ENCODE measurements at places on chromosomes 2 and 18.
A peak's percentile ranks its signal among the peaks of the same experiment; 100 is the strongest.

DNA sequence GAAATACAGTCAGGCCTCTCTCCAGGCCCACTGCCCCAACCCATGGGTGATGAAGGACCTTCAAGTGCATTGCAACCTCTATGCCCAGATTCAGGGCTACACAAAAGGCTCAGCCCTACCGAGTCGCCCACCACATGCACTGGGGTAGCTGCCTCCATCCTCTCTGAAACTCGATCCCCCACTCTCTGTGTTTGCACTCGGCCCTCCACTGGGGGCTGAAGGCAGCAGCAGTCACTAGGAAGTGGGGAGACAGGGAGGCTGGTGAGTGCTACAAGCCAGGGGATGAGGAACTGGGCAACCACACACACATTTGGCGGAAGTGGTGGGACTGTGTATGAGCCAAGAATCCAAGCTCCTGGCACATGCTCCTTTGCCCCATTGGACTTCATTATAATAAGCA, 94.6 kb downstream of the CERS6 start:
- no peak overlapping the region for H3K4me3 ChIP-seq
- no peaks in the 10 kb centered on the region for H3K27me3 ChIP-seq
- peaks cover 22% of the 10 kb centered on the region for H3K36me3 ChIP-seq

DNA sequence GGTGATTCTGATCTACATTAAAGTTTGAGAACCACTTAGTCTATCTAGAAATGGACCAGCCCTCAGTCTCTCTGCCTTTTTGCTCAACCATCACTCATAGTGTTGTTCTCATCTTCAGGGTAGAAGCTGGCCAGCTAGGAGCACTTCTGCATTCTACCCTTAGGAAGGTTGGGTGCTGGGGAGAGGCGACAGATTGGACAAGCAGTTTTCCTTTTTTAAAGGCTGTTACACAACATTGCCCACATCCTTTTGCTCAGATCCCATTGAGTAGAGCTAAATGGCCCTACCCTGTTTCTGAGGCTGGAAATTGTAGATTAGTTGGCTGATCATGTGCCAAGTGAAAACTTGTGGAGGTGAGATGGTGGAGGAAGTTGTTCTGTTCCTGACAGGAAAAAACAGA, 35.6 kb downstream of the OSBPL6 start:
- H3K27me3 ChIP-seq: peaks cover 1% of the 10 kb centered on the region
- H3K4me3 ChIP-seq: no peak overlapping the region
- no peak for DNase-seq
- H3K4me1 ChIP-seq: no peaks in the 10 kb centered on the region
- H3K27ac ChIP-seq: no peak overlapping the region

- H3K4me3 ChIP-seq: no peak overlapping the region
- no peak overlapping the region for H3K27ac ChIP-seq
- peaks cover 8% of the 10 kb centered on the region for H3K4me1 ChIP-seq
- H3K27me3 ChIP-seq: no peaks in the 10 kb centered on the region
- DNase-seq: peak; percentile 46
- no peaks in the 10 kb centered on the region for H3K36me3 ChIP-seq
These were observed 117.6 kb downstream of the CAMKMT start for GRCh38 chr2:44479127-44479887.

DNA sequence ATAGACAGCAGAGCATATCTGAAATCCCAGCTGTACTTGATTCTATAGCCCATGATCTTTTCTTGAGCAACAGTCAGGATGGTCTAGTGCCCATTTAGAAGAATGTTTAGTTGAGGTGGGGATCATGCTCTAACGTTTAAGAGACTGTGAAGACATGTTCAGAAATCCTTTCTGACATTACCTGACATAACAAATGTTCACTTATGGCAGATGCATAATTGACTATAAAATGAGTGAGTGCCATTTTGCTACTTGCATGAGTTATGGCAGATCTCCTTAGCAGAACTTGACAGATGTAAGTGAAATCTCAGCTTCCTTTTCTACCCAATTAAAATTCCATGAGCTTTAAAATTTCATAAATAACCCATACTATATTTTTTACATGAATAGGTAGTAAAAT, 209.5 kb upstream of the MMADHC start:
- no peaks in the 10 kb centered on the region for H3K4me1 ChIP-seq
- H3K36me3 ChIP-seq: no peaks in the 10 kb centered on the region
- no peak overlapping the region for H3K4me3 ChIP-seq
- no peak for DNase-seq
- H3K27ac ChIP-seq: no peak overlapping the region

- no peaks in the 10 kb centered on the region for H3K27me3 ChIP-seq
- no peak overlapping the region for H3K27ac ChIP-seq
- no peak overlapping the region for H3K4me3 ChIP-seq
These were observed 44.6 kb downstream of the TOGARAM2 start for GRCh38 chr2:29025711-29026110.

- H3K4me1 ChIP-seq: no peaks in the 10 kb centered on the region
- no peak for DNase-seq
- H3K27ac ChIP-seq: no peak overlapping the region
- no peaks in the 10 kb centered on the region for H3K27me3 ChIP-seq
These were observed 98.5 kb downstream of the CCDC141 start for GRCh38 chr2:178951266-178952006.

GRCh38 chr2:10722252-10722825, 909 bp downstream of the ATP6V1C2 start:
- H3K27me3 ChIP-seq: peaks cover 40% of the 10 kb centered on the region
- peaks cover 5% of the 10 kb centered on the region for H3K4me1 ChIP-seq
- H3K27ac ChIP-seq: no peak overlapping the region

GRCh38 chr2:142603759-142604158, 273.7 kb upstream of the KYNU start:
- H3K36me3 ChIP-seq: no peaks in the 10 kb centered on the region
- H3K27me3 ChIP-seq: no peaks in the 10 kb centered on the region
- no peak overlapping the region for H3K27ac ChIP-seq
- H3K4me3 ChIP-seq: no peak overlapping the region
- no peak for DNase-seq

DNA sequence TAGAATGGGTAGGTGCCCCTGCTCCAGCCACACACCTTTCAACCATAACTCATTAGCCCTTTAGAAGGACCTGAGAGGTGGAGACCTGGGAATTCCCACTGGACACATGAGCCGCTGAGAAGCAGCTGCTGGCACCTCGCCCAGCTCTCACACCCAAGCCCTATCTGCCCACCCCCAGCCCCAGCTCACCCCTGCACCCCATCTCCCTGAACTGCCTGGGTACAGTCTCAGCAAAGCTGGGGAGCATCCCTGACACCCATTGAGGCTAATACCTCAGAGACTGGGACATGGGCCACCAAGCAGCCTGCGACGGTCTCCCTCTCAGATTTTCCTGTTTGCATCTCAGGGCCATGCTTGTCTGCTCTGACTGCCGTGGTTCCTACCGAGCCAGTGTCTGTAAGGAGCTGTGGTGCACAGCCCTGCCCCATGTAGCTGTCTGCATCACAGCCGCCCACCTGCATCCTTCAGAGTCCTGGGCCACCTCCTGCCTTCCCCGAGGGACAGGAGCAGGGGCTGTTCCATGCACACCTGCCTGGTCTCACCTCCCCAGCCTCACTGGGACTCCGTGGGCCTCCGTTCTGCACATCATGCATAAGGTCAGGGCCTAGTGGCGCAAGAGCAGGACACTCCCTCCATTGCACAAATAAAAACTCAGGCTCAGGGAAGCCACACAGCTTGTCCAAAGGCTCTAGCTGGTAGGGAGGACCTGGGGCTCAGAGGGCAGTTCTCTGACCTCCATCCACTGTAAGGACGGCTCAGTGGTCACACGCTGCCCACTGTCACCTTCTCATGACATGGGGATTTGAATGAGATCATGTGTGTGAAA, 90.0 kb downstream of the SEPTIN10 start:
- H3K36me3 ChIP-seq: no peaks in the 10 kb centered on the region
- no peak for DNase-seq
- H3K4me3 ChIP-seq: no peak overlapping the region
- no peak overlapping the region for H3K27ac ChIP-seq
- H3K27me3 ChIP-seq: no peaks in the 10 kb centered on the region
- no peaks in the 10 kb centered on the region for H3K4me1 ChIP-seq

DNA sequence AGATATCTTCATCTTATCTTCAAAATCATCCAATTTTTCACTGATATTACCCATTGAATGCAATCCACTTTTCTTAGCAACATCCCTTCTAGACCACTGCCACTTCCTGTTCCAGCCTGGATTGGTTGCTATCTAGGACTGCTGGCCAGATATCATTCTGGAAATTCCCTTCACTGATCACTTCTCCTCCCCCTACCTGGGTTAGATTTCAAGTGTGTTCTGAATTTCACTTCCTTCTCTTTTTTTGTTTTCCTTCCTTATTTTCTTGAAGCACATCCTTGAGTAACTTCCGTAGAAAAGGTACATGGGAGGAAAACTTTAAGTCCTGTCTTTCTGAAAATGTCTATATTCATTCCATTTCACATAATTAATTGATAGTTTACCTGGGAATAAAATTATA, 82.0 kb upstream of the IL1R2 start:
- no peak for DNase-seq
- no peak overlapping the region for H3K4me3 ChIP-seq
- H3K36me3 ChIP-seq: peaks cover 8% of the 10 kb centered on the region

- peak within 1 kb of the TSS; percentile 91 for H3K4me3 ChIP-seq
- peak; percentile 99 for DNase-seq
- no peaks in the 10 kb centered on the region for H3K27me3 ChIP-seq
- peak within 1 kb of the TSS; percentile 99 for H3K27ac ChIP-seq
- H3K4me1 ChIP-seq: peaks cover 33% of the 10 kb centered on the region
These were observed at the start of gene PPM1B for GRCh38 chr2:44168681-44169154. PPM1B (plus strand) TSS chr2:44168875; CDS start chr2:44201200, 32,325 bp downstream.

DNA sequence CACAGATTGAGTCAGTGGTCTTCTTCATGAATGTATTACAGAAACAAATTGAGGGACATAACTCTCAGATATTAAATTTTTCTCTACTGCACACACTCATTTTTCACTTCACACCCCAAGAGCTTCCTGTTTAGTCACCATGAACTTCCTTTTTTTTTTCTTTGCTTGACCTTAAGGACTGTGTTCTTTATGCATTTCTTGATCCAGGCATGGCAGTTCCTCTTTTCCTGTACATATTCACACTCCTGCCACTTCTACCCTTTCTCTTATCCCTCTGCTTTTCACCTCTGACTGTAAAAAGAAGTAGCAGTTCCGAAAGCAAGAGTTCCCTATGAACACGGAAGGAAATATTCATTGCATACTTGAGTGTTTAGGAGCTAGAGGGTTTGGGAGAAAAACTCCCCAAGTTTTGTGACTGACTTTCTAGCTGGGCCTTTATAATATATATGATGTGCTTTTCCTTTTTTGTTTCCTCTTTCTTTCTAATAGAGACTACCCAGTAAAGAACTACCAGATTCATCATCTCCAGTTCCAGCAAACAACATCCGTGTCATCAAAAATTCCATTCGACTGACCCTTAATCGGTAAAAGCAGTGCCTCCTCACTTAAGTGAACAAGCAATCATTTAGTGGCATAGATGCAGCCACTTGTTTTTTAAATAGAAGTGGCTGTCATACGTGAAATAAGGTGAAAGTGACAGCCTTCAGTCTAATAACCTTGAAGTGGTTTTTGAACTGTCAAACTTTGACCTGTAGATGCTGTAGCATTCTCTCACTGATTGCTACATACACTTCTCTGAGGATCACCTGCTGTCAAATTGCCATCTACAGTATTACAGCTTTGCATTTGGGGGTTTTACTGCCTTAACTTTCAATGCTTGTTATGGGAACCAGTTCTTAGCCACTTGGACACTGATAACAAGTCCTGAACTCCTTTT, 40.8 kb downstream of the PAPOLG start:
- H3K36me3 ChIP-seq: peaks cover 39% of the 10 kb centered on the region
- H3K27ac ChIP-seq: peak overlapping the region; percentile 79
- no peak for DNase-seq
- peak overlapping the region; percentile 23 for H3K4me3 ChIP-seq
- H3K27me3 ChIP-seq: no peaks in the 10 kb centered on the region
- H3K4me1 ChIP-seq: peaks cover 18% of the 10 kb centered on the region

DNA sequence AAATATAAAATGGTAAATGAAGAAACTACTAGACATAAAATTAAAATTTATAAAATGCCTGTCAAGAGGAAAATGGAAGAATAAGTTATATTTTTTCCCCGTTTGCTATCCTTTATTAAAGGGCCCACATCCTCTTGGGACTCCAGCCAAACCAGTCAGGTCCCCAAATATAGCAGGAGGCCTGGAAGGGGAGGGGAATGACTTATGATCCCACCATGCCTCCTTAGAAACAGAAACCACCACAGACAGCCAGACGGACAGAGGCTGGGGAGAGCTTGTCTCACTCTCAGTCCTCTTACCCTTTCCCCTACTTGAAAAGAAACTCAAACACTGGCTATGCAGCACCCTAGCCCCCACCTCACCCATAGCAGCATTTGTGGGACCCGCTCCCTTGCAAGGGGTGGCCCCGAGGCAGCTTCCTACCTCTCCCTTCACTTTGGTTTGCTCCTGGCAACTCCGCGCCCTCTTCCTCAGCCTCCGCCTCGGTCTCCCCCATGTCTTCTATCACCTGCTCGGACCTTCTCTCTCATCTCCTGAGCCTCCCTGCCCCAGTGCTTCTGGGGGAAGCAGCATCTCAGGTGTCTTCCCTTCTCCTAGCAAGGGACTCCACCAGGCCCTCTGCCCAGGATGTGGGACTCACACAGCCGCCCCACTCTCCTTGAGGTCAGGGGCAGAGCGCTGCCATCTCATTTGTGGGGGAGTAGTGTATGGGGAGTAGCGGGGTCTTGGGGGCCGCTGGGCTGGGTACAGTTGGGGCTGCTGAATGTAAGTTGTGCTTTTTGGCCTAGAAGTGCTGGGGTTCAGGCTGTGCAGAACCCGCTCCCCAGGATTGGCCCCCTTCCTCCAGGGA, 37.4 kb upstream of the ANKRD62 start:
- H3K4me3 ChIP-seq: no peak overlapping the region
- H3K4me1 ChIP-seq: no peaks in the 10 kb centered on the region
- no peak for DNase-seq
- peaks cover 2% of the 10 kb centered on the region for H3K27me3 ChIP-seq

DNA sequence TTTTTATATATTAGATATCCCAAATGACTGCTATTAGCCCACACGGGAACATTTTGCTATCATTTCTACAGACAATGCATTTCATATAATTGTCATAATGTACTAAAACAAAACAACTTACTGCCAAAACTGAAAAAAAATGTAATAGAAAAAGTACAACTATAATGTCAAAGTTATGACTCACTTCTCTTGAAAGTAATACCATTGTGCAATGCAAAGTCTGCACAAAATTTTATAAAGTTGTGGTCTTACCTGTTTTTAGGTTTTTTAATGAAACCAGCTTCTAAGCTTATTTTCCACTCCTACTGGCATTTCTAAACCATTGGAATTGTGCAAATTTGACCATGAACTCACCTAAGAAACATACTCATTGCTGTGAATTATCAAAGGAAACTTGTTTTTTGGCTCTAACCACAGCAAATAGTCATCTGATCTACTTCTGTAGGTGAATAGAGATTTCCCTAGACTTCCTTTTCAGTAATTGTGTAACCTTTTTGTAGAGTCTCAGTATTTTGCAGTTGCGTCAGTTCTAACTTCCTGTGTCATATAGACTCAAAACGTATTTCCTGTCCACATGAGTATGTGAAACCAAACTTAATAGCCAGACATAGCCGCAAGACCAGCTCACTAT, 31.9 kb upstream of the TFPI start:
- peak overlapping the region; percentile 79 for H3K27ac ChIP-seq
- H3K27me3 ChIP-seq: peaks cover 6% of the 10 kb centered on the region
- peak; percentile 17 for DNase-seq
- peaks cover 12% of the 10 kb centered on the region for H3K4me1 ChIP-seq
- H3K4me3 ChIP-seq: peak overlapping the region; percentile 1

All from activated CD8-positive, alpha-beta T cell treated with anti-CD3 and anti-CD28 coated beads for 36 hours (primary cell).